ENCODE measurements at places on chromosomes 16 and 17.

GRCh38 chr16:84663433-84664101 is 15.3 kb downstream of the KLHL36 start:
- DNase-seq, result no peak

DNA sequence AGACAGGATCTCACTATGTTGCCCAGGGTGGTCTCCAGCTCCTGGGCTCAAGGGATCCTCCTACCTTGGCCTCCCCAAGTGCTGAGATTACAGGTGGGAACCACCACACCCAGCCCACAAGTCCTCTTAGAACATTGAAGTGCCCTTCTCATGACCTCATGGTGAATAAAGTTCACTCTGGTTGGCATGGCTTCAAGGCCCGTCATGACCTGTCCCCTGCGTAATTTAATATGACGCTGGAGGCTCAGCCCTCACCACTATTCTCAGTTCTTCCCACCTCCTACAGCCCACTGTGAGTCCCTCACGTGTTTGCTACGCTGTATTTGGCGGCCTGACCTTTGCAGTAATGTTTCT is 1.9 kb downstream of the ENDOV start:
- DNase-seq, result no peak

GRCh38 chr17:38911081-38911730 is 14.2 kb upstream of the LASP1NB start:
- DNase-seq, result no peak

- DNase-seq, result no peak
Measured at GRCh38 chr16:81175325-81175891, 63.1 kb upstream of the BCO1 start.

DNA sequence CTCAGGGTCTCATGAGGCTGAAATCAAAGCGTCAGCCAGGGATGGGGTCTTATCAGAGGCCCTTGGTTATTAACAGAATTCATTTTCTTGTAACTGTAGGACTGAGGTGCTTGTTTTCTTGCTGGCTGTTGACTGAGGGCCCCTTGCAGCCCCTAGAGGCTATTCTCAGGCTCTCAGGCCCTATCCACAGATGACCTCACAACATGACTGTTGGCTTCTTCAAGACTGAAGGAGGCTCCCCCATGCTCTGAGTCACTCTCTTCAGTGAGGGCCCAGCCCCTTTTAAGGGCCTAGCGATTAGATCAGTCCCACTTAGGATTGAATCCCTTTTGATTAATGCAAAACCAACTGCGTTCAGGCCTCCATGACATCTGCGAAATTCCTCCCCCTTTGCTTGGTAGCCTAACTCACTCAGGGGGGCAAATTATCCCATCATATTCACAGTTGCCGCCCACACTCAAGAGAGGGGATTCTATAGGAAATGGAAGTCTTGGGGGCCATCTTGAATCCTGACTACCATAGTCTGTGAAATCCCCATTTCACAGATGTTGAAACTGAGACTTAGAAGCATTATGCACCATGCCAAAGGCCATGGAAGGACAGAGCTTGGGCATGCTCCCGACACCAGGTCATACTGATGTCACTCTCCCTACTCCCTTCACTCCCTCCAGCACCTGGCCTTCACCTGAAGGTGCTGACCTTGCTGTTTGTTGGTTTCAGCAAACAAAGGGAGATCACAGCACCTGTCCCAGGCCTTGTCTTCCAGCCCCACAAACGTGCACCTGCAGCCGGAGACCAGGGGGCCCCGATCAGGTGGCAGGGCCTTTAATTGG is 592.3 kb downstream of the MAF start:
- DNase-seq, result no peak

DNA sequence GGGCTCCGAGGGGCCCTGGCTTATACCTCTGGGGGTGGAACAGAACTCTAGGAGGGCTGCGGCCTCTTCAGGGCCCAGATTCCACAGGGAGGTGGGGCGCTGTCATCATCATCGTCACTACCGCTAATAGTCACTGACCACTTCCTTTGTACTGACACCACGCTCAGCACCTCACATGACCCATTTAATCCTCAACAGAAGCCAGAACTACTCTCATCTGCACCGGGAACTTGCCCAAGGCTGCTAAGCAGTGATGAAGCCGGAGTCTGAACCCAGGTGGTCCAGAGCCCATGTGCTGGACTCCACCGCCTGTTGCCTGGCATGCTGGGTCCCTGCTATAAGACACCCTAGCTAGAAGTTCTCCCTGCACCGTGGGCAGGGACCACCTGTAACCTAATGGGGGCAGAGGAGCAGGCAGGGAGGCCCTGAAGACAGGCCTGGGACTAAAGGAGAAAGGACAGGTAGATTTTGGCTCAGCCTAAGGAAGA is 12.0 kb downstream of the UNC13D start:
- no peak for DNase-seq

DNA sequence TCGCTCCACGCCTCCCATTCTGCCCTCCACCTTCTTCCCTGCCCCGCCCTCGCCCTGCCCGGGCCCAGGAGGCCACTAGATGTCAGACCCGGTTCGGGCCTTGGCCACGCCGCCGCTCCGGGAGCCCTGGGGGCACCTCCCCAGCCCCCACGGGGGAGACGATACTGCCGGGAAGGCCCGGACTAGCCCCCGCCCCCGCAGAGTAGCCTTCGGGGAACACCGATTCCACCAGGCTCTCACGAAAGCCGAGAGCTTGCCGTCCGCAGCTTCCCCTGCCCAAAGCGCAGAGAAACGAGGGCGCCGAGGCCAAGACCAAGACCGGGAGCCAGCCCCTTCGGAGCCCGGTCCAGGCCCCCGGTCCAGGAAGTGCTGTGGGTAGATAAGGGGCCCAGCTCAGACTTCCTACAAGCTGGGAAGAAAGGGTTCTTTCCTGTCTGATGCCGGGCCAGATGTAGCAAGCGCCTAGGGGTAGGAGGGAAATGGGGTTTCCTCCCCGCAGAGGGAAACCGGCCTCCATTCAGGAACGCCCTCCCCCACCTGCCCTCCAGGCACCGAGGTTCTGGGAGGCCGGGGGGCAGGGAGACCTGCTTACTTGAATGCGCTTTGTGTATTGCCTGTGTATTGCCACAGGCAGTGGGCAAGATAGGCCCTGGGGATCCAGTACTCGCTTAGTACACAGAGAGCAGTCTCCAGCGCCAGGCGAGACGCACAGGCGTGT is 806 bp upstream of the CYB561 start:
- no peak for DNase-seq

GRCh38 chr17:4785311-4786105 is 656 bp downstream of the VMO1 start:
- DNase-seq, result no peak

DNA sequence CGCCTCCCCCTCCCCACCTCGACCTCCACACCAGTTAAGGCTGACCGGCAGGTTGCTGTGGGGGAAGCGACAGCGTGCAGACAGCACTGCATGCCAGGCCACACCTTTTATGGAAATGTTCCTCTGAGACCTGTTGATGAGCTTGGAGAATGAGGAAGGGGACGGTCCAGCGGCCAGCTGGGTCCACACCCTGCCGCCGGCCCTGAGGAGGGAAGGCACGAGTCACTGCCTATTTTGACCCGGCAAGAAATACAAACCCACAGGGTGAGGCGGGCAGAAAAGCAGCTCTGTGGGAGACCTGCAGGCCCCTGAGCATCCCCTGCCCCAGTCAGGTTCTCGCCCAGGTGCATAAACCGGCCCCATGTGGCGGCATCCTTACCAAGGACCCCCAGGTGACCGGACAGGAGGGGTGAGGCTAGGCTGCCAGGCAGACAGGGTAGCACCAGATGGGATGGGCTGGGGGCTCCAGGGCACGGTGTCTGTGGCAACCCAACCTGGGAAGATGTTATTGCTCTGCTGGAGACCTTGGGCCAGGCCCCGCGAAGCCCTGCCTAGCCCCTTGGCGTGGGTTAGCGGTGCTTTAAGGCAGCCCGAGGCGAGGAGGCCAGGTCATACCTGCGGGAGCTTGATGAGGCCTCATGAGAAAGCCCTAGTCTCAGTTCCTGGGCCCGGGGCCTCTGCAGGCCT is 12.7 kb downstream of the NATD1 start:
- no peak for DNase-seq

DNA sequence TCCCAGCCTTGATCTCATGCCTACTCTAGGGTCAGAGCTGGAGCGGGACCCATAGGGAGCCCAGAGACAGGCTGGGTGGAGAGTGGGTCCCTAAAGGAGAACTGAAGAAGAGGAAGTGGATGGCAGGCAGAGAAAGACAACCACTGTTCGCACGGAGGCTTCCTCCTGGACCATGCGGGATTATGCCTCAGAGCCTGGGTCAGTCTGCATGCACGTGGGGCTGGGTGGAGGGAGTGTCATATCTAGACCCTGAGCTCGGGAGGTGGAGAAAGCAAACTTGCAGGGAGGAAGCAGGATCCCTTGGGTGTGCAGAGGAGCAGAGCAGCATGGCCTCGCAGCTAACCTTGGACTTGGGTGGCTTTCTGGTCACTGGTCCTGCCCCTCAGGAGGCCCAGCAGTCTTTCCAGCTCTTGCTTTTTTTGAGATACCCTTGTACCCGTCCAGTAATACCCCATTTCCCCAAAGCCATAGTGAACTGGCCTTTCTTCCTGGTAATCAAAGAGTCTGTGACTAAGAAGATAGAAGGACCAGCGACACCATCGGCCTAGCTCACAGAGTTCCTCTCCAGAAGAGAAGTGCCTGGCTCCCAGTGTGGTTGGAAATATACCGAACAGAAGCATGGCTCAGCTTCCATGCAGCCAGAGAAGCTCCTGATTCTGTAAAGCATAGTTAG is 344.2 kb downstream of the CPPED1 start:
- no peak for DNase-seq

DNA sequence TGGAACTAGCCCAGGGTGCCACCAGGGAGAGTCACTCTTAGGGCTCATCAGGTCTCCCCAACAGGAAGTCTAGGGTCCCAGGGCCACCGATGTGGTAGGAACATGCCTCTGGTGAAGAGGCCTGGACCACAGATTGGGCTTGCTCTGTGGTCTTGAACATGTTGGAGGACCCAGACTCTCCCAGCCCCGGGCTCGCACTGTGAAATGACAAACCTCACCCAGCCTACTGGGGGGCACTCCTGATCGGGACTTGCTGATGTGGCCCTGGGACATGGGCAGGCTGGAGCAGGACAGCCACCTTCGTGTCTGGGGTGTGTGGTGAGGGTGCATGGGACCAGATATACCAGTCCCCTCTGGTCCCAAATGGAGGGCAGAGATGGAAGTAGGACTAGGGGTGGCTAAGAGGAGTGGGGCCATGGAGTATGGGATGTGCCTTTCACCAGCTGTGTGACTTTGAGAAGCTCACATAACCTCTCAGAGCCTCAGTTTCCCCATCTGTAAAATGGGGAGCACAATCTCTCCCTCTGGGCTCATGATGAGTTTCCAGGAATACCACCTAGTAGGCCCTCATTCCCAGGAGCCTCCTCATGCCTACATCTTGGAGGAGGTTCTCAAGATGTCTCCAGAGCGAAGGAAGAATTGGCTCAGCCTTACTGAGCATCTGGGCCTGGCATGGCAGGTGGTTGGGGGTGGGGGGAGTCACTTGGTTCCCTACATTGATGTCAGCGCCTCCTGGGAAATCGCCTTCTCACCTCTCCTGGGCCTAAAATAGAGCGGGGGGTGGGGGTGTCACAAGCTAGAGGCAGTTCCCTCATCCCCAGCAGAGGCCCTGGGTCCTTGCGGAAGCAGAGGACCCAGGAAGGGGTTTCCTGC is 1.5 kb upstream of the ADAM11 start:
- no peak for DNase-seq

DNA sequence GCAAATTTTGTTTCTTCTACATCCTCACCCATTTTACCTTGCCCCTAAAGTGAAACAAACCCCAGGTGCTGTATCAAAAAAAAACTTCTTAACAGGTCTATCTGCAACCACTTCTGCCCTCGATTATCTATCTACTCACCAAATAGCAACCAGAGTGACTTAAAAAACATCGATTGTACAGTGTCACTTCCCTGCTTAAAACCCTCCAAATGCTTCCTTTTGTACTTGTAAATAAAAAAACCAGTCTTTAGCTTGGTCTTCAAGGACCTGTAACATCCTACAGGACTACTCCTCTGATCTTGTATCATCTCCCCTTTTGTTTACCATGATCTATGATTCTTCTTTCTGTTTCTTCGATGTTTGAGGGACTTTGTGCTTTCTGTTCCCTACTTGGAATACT is 82.7 kb upstream of the CORO6 start:
- DNase-seq, result no peak

DNA sequence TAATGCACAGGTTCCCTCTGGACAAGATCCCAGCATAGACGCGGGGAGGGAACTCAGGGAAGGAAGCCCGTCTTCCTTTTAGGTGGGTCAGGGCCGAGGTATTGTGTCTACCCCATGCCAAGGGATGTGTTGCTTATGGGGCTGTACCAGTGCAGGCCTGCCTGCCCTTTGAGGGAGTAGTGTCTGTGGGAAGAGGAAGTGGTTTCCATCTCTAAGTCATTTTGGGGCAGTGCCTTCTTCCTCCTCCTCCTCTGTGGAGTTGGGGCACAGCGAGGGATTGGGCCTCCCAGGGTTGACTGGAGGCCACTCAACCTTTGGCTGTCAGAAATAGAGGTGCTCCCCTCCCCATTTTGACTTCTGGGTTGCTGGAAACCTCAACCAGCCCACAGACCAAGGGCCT is 26.5 kb downstream of the GJD3 start:
- DNase-seq, result no peak

DNA sequence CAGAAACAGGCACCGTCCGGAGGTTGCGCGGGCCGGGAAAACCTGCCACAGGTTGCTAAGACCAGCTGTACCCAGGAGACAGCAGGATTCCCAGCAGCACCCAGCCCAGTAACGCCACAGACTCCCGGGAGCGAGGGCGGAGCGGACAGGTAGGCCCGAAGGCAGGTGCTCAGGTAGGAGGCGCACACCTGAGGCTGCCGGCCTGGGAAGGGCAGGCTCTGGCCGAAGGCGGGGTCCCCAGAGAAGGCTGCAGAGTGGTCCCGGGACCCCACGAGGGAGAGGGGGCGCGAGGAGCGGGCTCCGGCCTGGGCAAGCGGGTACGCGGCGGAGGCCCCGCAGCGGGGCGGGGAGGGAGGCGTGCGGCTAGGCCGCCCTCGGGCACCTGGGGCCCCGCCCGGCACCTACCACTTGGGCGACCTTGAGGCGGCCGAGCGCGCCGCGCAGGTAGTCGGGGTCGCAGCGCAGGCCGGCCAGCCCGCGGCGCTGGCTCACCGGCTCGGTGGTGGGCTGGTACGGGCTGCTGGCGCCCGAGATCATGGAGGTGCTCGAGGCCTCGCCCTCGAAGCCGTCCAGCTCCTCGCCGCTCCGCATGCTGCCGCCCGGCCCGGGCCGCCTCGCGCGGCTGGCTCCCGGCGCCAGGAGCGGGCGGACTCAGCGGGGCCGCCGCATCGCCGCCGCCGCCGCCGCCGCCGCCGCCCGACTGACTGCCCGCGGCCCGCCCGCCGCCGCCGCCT is 441 bp downstream of the CMTM4 start:
- DNase-seq, result peak; percentile 11
